ENCODE measurements at places on chromosomes 12 and 14.

DNA sequence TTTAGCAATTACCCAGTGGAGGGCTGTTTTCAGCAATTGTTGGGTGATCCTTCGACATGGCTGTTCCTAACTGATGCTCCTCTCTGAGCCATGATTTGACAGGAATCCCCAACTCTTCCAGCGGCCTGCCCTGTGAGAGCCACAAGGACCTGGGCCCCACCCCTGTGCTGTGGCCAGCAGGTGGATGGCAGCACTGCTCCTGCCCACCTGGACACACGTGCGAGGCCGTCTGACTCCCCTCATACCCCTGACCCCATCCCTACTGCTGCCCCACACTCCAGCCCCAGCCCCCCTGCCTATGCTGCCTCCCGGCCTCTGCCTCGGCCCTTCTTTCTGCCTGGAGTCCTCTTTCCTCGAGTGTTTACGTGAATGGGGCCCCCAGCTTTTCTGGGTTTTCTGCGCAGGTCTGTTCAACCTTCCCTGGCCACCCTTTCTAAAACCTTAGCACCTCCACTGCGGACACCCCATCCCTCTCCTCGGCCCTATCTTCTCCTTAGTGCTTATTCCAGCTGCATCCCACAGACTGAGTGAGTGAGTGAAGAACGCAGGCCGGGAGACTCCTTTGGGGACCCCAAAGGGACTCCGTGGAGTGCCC lies 111.4 kb downstream of the DICER1 start:
- no peak for DNase-seq

DNA sequence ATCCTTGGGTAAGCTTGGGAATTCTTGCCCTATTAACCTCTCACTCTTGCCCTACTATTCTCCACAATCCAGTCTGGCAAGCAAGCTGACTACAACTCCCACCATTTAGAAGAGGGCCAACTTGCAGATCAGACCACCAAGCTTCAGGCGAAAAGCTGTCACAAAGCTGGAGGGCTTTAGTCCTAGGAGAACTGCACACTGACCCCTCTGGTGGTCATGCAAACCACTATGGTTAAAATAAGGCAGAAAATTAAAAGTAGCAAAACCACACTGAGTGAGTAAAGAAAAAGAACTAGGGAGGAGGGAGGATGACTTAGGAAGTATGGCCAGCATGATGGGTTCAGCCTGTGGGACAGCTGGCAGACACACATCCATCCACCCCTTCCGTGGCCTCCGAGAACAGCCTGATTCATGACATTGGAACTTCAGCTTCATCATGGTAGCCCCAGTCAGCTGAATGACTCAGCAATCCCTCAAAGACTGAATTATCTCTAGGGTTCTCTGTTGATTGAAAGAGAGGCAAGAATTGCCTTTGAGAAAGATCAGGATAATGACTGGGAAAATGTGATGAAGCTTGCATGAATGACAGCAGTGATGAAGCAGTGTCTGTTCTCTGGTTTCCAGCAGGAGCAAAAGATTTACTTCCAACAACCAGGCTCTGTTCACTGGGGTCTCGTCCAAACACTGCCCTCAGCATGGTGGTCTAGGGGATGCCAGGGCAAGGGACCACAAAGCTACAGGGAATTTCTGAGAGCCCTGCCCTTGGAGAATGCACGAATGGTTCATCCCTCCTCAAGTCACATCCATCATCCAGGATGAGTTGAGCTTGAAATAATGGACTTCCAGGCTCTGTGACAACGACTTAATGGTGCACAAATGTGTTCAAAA lies 24.4 kb downstream of the PITPNM2 start:
- DNase-seq, result peak; percentile 95

DNA sequence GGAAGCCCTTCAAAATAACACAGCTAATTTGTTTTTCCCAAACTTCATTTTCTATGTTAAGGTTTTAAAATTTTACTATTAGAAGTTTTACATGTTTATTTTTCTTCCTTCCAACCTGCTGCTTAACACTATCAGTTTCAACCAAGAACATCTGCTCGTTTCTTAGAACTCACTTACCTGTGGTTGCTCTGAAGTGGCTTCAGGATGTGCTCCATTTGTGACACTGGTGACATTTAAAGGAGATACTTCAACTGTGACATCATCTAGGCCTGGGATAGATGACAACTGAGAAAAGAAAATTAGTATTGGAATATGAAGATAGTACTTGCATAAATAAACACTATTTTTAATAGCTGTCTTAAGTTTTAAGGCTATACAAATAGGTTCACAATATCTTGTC lies 17.9 kb downstream of the WASHC3 start:
- DNase-seq, result no peak

DNA sequence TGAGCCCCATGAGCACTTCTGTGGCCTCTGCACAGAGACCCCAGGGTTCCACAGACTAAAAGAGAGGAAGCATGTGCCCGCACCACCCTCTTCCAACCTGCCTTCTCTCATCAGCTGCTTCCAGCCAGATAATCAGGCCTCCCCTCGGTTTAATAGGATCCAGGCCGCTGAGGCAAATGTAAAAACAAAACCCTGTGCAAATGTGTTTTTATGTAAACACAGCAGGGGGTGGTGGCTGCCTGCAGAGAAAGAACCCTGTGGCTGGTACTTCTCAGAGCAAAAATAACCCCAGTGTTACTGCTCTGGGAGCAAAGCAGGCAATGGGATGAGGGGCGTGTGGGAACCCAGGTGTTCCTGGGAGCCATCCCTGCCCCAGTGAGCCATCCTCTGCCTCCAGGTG lies 46.2 kb downstream of the WSCD2 start:
- DNase-seq, result no peak

Data from A172 (cell line).